Heart right ventricle (tissue), 16 donors: ENCODE measurements at places on chromosomes 4 and X. TPM values are rescaled to one million over a fixed set of nuclear protein-coding genes. Genes with fewer than 3 reads are reported as not detected.
A peak's percentile ranks its signal among the peaks of the same experiment; 100 is the strongest.

DNA sequence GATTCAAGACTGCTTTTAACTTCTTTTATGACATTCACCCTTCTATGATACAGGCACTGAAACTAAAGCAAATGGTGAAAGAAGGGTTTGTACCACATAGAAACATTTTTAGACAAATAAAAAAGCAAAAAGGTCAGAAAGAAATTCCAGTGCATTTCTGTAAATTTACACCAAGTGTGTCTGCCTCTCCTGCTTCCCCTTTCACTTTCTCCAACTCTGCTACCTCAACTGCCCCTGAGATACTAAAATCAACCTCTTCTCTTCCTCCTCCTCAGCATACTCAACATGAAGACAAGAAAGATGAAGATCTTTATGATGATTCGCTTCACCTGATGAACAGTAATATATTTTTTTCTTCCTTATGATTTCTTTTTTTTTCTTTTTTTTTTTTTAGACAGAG, 187.9 kb downstream of the LRBA start:
- no peak overlapping the region for H3K4me3 ChIP-seq
- no peak overlapping the region for H3K27ac ChIP-seq
- H3K36me3 ChIP-seq, result peaks cover 18% of the 10 kb centered on the region
- DNase-seq, result no peak

DNA sequence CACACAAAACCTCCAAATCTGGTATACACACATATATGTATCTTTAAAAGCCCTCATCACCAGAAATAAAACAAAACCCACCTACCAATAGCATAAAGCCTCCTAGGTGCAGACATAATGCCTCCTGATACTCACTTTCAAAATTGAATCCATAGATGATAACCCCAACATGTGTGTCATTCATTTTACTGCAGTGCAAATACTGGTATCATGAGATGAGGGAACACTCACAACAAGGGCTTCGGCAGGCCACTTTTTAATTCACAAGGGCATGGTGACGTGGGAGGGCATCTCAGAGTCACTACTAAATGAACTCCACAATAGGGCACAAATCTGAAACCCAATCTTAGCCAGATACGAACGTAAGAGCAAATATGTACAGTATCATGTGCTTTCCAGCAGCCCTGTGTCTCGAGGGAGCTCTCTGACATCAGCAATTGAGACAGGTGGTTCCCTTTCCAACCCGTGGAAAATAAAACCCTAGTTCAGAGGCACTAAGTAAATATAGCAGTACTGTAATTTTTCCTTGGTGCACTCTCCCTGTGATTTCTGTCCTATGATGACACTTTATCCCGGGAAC, 14.1 kb upstream of the PPARGC1A start:
- H3K36me3 ChIP-seq, result no peaks in the 10 kb centered on the region
- no peak overlapping the region for H3K4me3 ChIP-seq
- H3K27ac ChIP-seq, result peak overlapping the region; percentile 35

DNA sequence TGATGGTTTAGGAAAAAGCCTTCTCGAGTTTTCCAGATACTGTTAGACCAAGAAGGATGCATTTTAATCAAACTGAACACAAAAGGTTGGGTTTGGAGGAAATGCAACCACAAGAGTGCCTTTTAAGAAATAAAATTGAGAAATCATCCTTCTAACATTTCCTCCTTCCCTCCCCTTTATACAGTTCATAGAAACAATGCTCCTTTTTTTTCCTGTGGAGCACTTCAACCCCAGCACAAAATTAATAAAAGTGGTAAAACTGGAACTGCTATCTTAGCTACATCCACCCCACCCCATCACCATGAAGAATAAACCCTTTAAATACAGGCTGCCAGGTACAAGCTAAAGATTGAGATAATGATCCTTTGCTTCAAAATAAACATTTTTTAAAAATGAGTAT, 211.1 kb downstream of the RELL1 start:
- H3K27me3 ChIP-seq, result no peaks in the 10 kb centered on the region
- no peaks in the 10 kb centered on the region for H3K4me1 ChIP-seq
- H3K4me3 ChIP-seq, result no peak overlapping the region
- no peak overlapping the region for H3K27ac ChIP-seq
- DNase-seq, result no peak

DNA sequence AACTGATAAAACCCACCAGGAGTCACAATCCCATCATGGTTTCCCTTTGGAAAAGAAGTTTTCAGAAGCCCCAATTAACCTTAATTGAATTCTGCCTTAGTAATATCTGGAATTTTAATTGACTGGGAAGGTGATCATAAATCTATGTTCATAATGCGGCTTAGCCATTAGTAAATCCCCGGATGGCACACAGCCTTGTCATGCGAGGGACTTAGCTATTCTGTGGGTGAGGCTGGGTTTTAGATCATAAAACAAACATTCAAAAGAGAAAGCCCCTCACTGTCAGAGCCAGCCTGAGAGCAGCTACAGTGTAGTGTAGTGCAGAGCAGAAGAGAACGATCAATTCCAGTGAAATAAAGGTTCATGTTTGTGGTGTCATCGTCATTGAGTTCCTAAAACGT, 124.0 kb upstream of the NOCT start:
- H3K36me3 ChIP-seq, result no peaks in the 10 kb centered on the region
- no peak for DNase-seq
- no peaks in the 10 kb centered on the region for H3K27me3 ChIP-seq
- H3K4me1 ChIP-seq, result no peaks in the 10 kb centered on the region
- H3K4me3 ChIP-seq, result no peak overlapping the region

- H3K4me1 ChIP-seq, result no peaks in the 10 kb centered on the region
- no peak overlapping the region for H3K27ac ChIP-seq
- no peaks in the 10 kb centered on the region for H3K36me3 ChIP-seq
These were observed 1333.7 kb upstream of the DIAPH2 start for GRCh38 chrX:95350774-95351488.

DNA sequence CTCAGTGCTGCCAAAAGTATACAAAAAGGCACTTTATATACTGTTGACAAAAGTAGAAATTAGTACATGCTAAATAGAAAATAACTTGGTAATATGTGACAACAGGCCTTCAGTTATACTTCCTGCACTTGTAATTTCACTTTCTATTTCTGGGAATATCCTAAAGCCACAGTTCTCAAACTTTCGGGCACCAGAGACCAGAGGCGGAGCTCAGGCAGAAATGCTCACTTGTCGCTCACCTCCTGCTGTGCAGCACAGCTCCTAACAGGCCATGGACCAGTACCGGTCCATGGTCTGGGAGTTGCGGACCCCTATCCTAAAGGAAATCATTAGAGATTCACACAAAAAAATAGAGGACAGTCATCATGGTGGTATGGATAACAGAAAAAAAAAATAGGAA, 25.7 kb downstream of the ACSL4 start:
- DNase-seq, result peak; percentile 4
- peak overlapping the region; percentile 10 for H3K4me3 ChIP-seq
- peak overlapping the region; percentile 49 for H3K27ac ChIP-seq
- no peaks in the 10 kb centered on the region for H3K27me3 ChIP-seq

GRCh38 chrX:129697204-129697829, 41.5 kb upstream of the XPNPEP2 start:
- no peaks in the 10 kb centered on the region for H3K36me3 ChIP-seq
- DNase-seq, result peak; percentile 24

GRCh38 chrX:71606536-71607216, 11.6 kb downstream of the CXCR3 start:
- H3K36me3 ChIP-seq, result peaks cover 28% of the 10 kb centered on the region
- H3K27ac ChIP-seq, result no peak overlapping the region
- DNase-seq, result no peak
- H3K4me3 ChIP-seq, result no peak overlapping the region
- peaks cover 6% of the 10 kb centered on the region for H3K4me1 ChIP-seq

- H3K4me3 ChIP-seq, result no peak overlapping the region
- no peak overlapping the region for H3K27ac ChIP-seq
- H3K27me3 ChIP-seq, result no peaks in the 10 kb centered on the region
- no peak for DNase-seq
- no peaks in the 10 kb centered on the region for H3K36me3 ChIP-seq
These were observed 28.9 kb downstream of the CYTL1 start for GRCh38 chr4:4990329-4990728.

DNA sequence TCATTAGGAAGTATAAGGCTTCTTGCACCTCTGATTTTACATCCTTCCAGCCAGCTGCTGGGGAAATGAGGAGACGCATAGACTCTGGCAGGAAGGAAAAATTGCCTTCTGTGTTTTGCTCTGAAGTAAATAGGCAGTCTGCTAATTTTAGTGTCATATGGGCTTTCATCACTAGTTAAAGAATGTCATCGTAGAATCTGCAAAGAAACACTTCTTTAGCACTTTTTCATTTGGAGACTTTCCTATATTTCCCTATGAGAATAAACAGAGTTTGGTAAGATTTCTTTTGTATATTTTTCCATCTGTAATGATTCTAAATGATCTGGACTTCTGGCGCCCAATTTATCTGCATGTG, 3.3 kb downstream of the ADGRL3 start:
- no peaks in the 10 kb centered on the region for H3K27me3 ChIP-seq
- no peak overlapping the region for H3K27ac ChIP-seq
- H3K4me3 ChIP-seq, result peak overlapping the region; percentile 75
- H3K36me3 ChIP-seq, result no peaks in the 10 kb centered on the region
- no peak for DNase-seq

GRCh38 chr4:152422817-152423320, 113.0 kb downstream of the FBXW7 start:
- H3K4me3 ChIP-seq, result no peak overlapping the region
- no peak overlapping the region for H3K27ac ChIP-seq
- DNase-seq, result no peak
- no peaks in the 10 kb centered on the region for H3K27me3 ChIP-seq
- H3K36me3 ChIP-seq, result no peaks in the 10 kb centered on the region

DNA sequence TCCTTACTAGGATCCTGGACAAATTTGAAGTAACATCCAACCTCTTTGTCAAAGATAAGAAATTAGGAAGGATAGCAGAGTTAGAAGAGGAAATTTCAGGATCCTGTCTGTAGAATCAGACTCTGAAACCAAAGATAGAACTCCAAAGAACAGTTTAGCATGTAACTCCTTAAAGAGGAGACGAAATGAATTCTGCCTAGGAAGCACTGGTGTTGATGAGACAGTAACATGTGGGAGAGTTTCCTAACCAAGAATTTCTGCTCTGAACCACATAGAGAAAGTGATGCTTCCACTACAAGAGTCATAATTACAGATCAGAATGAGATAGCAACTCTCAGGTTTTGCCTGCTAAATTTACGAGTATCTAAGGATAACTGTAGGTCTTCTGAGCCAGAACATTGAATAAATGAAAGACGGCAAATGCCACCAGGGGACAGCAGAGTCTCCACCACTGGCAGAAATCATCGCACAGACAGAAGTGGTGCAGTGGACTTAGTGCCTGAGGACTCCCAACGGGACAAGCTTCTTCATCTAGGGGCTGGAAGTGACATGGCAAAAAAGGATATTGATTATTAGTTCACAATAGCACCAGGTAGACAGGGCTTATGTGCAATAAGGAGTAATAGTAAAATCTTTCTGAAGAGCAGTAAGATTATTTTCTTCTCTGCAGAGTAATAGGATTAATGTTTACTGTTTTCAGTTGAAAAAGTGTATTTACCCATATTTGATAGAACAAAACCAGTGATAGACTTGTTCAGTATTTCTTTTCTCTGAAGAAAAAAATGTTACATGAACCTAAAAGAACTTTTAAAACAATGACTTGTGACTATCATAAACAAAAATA, 6.7 kb upstream of the PPID start:
- no peaks in the 10 kb centered on the region for H3K27me3 ChIP-seq
- H3K36me3 ChIP-seq, result no peaks in the 10 kb centered on the region
- DNase-seq, result peak; percentile 41
- H3K4me3 ChIP-seq, result no peak overlapping the region
- H3K27ac ChIP-seq, result no peak overlapping the region

PABPC1L2A gene
- polyA plus RNA-seq, result not detected

PRDM5 gene
- 1.5 TPM for polyA plus RNA-seq

F8 gene
- polyA plus RNA-seq, result 40.6 TPM

NR0B1 gene
- not detected for polyA plus RNA-seq

GABRG1 gene
- not detected for polyA plus RNA-seq

P2RY10 gene
- polyA plus RNA-seq, result not detected

AMOT gene
- 0.62 TPM for polyA plus RNA-seq
